ENCODE measurements at places on chromosomes 5 and 9.
A peak's percentile ranks its signal among the peaks of the same experiment; 100 is the strongest.

GRCh38 chr5:171226864-171227263 lies 82.2 kb upstream of the TLX3 start:
- DNase-seq = peak; percentile 32

GRCh38 chr5:73178265-73178664 lies 5.3 kb downstream of the TMEM174 start:
- DNase-seq = peak; percentile 3

GRCh38 chr9:99253772-99254431 lies 31.8 kb downstream of the SEC61B start:
- DNase-seq = peak; percentile 93

DNA sequence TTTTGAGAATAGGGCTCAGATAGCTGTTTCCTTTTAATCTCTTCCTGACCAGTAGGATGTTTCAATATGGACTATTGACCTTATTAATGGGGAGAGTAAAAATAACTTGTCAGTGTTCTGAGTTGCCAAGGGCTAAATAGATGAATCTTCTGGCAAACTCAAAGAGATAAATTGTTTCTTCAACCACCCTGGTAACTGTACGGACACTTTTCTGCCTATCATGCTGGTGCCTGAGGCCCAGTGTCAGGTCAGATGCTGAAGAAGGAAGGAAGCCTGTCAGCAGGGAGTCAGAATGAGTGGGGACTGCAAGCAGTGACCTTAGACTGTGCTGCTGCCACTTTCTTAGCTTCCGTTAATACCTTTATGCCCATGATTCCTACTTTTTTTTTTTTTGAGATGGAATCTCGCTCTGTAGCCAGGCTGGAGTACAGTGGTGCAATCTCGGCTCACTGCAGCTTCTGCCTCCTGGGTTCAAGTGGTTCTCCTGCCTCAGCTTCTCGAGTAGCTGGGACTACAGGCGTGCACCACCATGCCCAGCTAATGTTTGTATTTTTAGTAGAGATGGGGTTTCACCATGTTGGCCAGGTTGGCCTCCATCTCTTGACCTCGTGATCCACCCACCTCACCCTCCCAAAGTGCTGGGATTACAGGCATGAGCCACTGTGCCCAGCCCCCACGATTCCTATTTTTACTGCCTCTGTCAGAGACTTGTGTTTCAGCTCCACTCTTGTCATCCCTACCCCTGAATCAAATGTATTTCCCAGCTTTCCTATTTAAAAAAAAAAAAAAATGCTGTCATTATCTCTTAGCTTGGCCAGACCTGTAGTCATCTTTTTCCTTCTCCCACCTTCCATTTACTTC lies 33.7 kb downstream of the TGFBR1 start:
- no peak for DNase-seq

DNA sequence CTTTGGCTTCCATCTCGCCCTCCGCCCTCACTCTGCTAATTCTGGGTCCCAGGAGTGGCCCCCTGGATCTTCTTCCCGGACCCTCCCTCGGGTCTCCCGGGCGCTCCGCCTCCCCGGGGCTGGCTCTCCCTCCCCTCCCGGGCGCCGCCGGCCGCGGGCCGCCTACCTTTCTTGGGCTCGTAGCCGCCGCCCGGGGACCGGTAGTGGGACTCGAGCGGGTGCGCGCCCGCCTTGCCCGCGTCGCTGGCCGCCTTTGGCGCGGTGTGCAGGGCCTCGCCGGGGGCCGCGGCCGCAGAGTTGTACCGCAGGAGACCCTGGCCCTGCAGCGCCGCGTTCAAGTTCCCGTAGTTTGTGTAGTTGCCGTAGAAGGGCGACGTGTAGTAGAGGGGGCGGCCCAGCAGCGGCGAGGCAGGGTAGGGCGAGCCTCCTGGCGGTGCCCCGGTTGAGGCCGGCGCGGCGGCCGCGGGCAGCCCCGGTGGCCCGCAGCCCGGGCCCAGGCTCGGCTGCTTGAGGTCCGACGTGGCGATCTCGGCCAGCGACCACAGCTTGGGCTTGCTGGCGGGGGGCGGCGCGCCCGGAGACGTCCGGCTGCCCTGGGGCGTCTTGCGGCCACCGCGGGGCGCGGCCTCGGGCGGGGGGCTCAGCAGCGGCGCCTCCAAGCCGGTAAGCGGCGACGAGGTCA lies 3.2 kb downstream of the IRX2 start:
- no peak for DNase-seq

DNA sequence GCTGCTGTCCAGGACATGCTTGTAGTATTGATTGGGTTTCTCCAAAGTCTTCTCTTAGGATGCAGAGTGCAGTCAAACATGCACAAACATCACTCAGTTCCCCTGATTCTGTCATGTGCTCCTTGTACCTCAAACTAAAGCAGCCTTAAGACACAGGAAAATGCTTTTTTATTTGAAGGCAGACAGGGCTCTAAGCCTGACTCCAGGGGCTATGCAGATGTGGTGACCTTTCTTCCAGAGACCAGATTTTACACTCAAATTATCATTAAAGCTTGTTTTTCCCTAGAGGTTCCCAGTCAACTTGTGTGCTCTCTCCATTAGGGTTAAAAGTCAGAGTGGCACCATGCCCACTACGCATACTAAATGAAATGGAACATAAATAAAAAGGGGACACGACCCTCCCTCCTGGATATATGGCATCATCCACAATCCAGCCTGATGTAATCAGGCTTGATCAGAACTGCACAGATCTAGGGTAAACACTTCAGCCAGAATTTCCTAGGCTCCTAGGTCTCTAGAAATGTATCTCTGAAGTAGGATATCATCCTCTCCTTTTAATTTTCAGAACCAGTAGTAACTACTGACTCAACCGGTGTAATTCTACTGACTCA lies 771.1 kb downstream of the NR2F1-AS1 start:
- no peak for DNase-seq

- DNase-seq = no peak
These were observed 12.7 kb downstream of the C9orf153 start for GRCh38 chr9:86246752-86247161.

DNA sequence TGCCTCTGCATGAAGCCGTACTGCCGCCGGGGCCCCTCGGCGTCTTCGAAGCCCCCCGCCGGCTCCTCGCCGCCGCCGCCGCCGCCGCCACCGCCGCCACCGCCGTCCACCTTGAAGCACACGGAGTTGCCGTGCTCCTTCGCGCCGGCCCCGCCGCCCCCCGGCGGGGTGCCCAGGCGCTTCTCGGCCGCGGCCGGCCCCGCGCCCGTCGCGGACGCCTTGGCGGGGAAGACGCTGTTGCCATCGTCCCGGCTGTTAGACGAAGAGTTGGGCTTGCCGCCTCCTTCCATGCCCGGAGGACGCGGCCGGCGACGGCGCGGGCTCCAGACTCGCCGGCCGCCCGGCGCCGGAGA lies 400 bp downstream of the HCN1 start:
- DNase-seq = no peak

DNA sequence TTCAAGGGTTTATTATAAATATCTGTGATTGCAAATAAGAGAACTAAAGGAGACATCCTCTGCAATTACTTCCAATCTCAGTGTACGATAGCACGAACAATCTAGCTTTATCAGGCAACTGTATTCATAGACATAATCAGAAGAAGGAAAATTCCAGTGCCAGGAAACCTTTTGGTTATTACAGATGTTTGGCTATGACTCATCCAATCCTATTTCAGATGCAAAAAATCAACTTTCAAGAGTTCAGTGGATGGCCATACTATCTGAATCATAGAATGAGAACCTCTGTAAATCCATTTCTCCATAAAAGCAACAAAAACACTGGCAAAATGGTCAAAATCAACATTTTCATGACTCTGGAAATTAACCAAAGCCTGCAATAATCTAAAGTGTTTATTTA lies 37.9 kb downstream of the GAS1 start:
- no peak for DNase-seq

- no peak for DNase-seq
These were observed 593 bp downstream of the GM2A start for GRCh38 chr5:151253605-151253950.

DNA sequence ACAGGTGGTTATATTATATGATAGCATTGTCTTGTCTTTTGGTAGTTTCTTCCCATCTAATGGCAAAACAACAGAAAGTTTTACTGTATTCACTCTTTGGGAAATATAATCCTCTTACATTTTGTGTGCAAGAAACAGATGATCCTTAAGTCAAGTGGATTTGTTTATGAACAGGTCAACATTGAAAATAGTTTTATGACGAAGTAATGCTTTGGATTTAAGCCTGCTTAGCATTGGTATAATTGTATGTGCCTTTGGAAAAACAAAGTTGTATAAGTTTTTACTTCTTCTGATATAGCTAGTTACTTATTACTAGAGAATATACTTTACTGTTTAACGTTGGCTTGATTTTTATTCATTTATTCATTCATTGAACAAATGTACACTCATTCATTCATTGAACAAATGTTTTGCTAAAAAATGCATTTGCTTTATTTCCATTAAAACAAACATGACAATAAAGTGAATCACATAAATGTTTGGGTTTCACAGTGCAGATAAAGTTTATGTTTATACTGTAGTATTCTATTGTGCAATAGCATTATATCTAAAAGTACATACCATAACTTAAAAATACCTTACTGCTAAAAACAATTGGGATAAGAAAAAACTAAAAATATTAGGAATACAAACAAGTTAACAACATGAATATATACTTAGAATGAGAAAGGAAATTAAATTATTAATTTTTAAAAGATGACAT lies 12.3 kb downstream of the SGCD start:
- DNase-seq = no peak

GRCh38 chr9:354453-354852 lies 139.8 kb downstream of the DOCK8 start:
- no peak for DNase-seq

- peak; percentile 84 for DNase-seq
These were observed 3.1 kb upstream of the IL7R start for GRCh38 chr5:35853631-35854030.

- DNase-seq = no peak
These were observed 55.7 kb downstream of the SH3TC2 start for GRCh38 chr5:149007174-149007573.

DNA sequence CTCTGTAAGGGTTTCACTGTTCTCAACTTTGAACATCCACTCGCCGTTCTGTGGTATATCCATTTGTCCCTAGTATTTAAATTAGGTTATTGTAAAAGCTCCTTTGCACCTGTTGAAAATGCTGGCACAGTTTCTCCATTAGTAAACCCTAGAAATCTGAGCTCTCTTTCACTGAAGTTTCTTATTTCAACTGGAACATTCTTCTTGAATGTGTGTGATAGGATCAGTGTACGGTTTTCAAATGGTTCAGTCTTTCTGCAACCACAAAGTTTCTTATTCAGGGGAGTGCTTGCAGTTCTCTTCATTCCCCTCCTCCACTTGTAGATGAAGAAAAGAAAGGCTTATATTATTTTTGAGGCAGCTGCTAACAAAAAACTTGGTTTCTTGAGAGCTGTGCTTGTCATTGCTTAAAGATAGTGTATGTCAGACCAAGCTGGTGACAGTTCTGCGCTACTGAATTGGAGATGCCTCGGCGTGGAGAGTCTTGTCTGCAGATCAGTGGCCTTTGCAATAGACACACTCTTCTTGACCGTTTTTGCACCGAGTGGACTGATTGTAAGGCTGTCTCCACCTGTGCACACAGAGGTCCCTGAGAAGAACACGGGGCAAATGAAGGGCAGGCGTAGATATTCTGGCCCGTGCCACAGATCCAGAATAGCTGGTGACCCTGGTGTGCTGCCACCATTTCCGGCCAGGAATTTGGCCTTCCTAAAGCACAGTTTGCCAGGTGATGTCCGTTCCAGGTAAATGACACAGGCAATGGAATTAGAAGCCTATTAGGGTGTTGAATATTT lies 102.2 kb downstream of the TRIO start:
- DNase-seq = no peak

DNA sequence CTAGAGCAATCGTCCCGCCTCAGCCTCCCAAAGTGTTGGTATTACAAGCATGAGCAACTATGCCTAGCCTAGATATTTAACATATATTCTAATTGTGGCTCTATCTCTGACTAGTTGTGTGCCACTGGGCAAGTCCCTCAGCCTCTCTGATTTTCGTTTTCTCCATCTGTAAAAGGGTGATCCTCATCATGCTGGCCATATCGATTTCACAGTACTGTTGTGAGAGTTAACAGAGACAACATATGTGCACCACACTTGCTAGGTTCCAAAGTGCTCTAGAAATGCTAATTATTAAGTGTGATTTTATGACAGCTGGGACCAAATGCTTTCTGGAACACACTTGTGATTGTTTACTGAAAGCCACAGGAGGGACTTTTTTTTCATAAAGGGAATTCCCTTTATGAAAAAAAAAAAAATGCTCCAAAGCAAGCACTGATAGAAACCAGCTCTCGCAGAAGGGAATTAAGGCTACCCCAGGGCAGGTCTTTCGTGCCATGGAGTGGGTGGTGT lies 78.5 kb upstream of the EPB41L4B start:
- DNase-seq = no peak

DNA sequence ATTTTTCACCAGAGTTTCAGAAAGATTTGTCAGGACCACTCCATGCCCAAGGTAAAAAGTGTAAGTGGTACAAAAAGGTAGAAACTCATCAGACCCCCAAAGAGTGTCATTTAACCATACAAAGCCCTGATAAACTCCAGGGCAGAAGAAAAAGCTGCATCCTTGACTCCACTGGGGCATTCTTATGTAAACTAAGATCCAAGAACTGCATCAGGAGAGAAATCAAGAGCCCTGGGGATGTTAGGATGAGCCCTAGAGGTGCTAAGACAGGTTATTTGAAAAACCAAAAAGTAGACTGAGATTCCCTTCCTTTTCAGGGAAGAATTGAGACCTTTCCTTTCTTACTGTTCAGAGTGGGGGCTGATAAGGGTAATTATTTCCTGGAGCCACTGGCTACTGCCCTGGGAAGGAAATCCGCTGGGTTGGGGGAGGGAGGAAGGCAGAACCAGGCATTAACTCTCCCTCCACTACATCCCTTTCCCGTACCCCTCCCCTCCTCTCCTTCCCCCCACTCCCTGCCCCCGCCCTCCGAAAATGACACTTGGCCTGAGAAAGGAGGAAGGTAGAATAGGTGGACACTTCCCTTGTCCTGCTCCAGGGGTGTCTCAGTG lies 54.7 kb downstream of the FXN start:
- DNase-seq = no peak

DNA sequence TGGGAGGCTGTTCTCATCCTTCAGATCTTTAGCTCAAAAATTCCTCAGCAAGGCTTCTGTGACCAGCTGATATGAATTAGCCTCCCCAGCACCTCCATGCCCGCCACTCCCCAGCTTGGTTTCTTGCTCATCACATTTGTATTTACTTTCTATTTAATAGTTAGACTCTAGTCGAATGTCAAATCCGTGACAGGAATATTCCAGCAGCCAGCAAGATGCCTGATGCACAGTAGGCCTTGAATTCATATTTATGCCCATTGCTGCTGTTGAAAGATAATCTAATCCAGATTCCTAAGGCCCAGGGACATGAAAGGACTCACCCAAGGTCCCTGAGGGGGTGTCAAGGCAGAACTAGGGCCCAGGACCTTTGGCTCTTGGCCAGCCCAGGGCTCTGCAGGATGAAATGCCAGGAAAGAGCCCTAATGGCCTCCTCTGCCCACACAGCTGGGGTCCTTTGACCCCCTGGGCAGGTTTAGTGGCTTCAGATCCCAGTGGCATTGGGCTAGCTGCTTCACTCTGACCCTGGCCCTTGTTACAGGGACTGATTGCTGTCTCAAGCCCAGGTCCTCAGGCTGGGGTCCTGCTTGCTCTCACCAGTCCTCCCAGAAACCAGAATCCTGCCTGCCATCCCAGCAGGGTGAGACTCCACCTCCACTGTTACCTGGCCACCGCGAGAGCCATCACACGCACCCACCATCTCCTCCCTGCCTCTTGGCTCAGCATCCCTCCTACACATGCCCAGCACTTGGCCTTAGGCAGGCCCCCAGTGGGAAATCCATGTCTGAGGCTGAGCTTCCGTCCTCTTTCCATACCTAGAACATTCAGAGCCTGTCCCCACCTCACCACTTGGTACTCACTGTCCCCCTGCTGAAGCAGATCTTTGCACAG lies 7.3 kb downstream of the CSF1R start:
- DNase-seq = no peak
